ENCODE measurements at places on chromosomes 7 and 10. TPM values are rescaled to one million over a fixed set of nuclear protein-coding genes. Genes with fewer than 3 reads are reported as not detected.

DNA sequence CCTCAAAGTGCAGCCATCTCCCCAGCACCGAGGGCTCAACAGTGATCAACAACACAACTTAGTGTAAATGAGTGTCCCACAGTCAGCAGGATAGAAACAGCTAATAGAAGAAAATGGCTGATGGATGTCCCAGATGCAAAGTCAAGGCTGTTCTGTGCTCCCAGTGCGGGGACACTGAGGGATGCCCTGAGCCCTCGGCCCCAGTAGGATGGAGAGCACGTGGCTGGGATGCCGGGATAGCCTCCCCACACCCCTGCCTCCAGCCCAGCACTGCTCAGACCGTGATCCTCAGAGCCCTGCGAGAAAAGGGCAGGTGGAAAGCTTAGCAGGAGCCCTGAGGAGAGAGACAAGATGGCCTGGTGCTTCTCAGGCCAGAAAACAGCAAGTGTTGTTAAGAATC is 243.9 kb upstream of the TCERG1L start:
- H3K4me3 ChIP-seq: no peak overlapping the region
- no peak overlapping the region for H3K27ac ChIP-seq
- no peaks in the 10 kb centered on the region for H3K4me1 ChIP-seq

DNA sequence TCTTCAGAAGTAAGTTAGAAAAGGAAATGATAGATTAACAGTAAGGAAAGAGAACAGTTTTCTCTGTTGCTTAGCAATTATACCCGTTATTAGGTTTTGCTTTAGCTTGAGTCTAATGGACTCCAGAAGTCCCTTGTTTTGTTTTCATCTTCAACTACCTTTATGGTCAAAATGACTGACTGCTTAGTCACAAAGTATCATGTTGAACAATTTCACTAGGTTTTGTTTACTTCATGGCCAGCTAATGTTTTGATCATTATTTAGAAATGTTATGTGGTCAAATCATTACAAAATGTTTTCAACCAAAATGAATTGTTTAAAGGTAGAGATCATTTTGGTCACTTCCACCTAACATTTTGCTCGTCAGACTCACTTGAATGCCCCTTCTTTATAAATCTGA is 1.9 kb downstream of the UBN2 start:
- ATAC-seq: no peak
- H3K27me3 ChIP-seq: no peaks in the 10 kb centered on the region
- peak overlapping the region; percentile 88 for H3K4me3 ChIP-seq
- H3K4me1 ChIP-seq: peaks cover 16% of the 10 kb centered on the region
- peak overlapping the region; percentile 78 for H3K27ac ChIP-seq
- peaks cover 28% of the 10 kb centered on the region for H3K36me3 ChIP-seq

DNA sequence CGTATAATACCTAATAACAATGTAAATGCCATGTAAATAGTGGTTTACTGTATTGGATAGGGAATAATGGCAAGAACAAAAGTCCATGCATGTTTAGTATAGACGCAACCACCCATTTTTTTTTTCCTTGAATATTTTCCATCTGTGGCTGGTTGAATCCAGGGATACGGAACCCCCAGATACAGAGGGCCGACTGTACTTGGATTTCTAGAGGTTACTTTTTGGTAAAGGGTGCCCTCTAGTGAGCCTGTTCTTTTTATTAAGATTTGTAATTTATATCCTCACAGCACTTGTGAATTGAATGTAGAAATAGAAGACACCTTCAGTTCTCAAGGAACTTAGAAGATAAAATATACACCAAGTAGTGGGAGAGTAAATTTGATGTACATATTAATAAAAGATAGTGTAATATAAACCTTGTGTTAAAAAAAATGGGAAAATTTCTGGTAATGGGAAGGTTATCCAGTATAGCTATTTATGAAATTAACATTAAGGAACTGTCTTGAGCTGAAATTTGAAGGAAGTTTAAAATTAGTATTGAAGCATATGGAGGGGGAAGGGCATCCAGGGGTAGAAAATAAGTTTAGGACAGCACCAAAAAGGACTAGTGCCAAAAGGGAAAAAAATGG is 32.0 kb downstream of the EXOC6 start:
- H3K27me3 ChIP-seq: no peaks in the 10 kb centered on the region
- H3K4me3 ChIP-seq: no peak overlapping the region
- peaks cover 9% of the 10 kb centered on the region for H3K4me1 ChIP-seq
- no peak overlapping the region for H3K27ac ChIP-seq
- no peak for ATAC-seq
- H3K36me3 ChIP-seq: no peaks in the 10 kb centered on the region

GRCh38 chr10:78614744-78615143 is 454.0 kb upstream of the ZMIZ1 start:
- no peaks in the 10 kb centered on the region for H3K36me3 ChIP-seq
- peaks cover 15% of the 10 kb centered on the region for H3K27me3 ChIP-seq
- H3K27ac ChIP-seq: no peak overlapping the region
- H3K4me1 ChIP-seq: no peaks in the 10 kb centered on the region
- no peak overlapping the region for H3K4me3 ChIP-seq

DNA sequence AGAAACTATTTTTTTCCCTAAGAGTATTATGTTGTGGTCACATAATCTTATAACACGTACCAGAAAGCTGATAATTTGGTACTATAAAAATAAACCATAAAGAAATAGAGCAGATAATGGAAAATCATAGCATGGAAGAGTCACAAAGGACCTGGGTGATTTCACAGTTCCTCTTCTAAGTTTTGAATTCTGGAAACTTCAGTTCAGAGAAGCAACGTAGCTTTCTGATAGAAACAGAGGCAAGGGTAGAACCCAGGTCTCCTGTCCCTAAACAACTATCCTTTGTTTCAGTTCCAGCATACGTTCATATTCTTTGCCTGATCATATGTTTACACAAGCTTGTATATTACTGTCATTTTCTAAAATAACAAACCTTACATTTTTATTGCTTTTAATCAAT is 47.9 kb downstream of the MRC1 start:
- no peaks in the 10 kb centered on the region for H3K27me3 ChIP-seq
- H3K36me3 ChIP-seq: no peaks in the 10 kb centered on the region
- H3K4me1 ChIP-seq: no peaks in the 10 kb centered on the region
- ATAC-seq: no peak
- H3K4me3 ChIP-seq: no peak overlapping the region

GRCh38 chr10:6669269-6669859 is 89.3 kb upstream of the PRKCQ start:
- H3K27me3 ChIP-seq: no peaks in the 10 kb centered on the region
- H3K4me3 ChIP-seq: no peak overlapping the region
- ATAC-seq: no peak
- H3K4me1 ChIP-seq: peaks cover 4% of the 10 kb centered on the region
- H3K36me3 ChIP-seq: no peaks in the 10 kb centered on the region

GRCh38 chr7:90869335-90869734 is 273.2 kb downstream of the CDK14 start:
- no peaks in the 10 kb centered on the region for H3K4me1 ChIP-seq
- no peaks in the 10 kb centered on the region for H3K36me3 ChIP-seq
- H3K27ac ChIP-seq: no peak overlapping the region
- H3K27me3 ChIP-seq: no peaks in the 10 kb centered on the region
- H3K4me3 ChIP-seq: no peak overlapping the region

- H3K27me3 ChIP-seq: peaks cover 4% of the 10 kb centered on the region
- H3K4me1 ChIP-seq: peaks cover 6% of the 10 kb centered on the region
- no peak overlapping the region for H3K27ac ChIP-seq
- no peak overlapping the region for H3K4me3 ChIP-seq
- ATAC-seq: no peak
- no peaks in the 10 kb centered on the region for H3K36me3 ChIP-seq
Observed at GRCh38 chr10:120612756-120613155, 155.7 kb downstream of the PLPP4 start.

Gene GJD4
- total RNA-seq: not detected

Measured in activated T-helper 17 cell treated with anti-CD3 and anti-CD28 coated beads, Interleukin-2, amount 50 U/mL, for 72 hours (primary cell).